Activated naive CD4-positive, alpha-beta T cell (primary cell): ENCODE measurements at places on chromosomes 3 and 15.

DNA sequence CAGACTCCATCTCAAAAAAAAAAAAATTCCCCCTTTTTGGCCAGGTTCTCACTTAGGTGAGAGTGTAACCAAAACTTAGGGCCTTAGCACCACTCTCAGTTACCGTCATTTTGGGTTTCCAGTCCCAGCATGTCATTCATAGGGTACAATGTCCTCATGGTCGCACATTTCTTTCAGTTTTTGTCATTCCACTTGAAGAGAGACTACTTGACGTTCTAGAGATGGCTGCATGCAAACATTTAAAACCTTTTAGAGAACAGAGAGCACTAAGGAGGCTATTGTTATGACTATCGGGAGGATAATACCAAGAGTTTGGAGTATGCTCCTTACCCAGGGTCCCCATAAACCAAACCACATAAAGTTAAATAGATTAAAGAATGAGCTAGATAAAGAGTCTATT is 37.9 kb upstream of the THUMPD3 start:
- DNase-seq, result no peak

DNA sequence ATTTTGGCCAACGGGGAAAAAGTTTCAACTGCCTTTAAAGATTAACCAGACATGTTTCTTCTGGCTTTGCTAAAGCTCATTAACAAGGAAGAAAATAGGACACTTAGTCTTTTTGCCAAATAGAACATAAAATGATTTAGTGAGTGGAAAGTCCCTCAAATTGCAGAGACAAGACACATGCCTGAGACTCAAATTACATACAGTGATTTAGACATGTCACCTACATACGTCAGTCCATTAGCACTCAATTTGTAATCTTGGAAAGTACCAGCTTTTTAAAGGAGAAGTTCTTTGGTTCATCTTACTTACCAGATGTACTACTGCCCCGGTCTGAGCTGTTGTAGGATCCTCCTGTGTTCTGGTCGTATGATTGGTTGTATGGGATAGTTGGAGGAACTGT is 1134.2 kb downstream of the ROBO1 start:
- no peak for DNase-seq

DNA sequence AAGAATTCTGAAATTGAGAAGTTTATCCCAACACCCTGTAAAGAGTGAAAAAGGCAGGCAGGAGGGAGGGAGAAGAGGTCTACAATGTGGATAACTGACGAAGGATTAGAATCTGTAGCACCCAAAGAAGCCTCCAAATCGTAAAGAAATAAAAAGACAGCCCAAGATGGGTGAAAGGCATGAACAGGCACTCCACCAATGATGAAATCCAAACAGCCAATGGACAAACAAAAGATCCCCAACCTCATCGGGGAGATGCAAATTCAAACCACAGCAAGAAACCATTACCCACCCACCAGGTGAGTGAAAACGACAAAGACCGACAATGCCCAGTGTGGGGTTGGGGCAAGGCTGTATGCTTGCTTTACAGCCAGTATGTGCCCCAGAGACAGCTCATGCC is 85.6 kb downstream of the IQSEC1 start:
- DNase-seq, result no peak

- DNase-seq, result no peak
Observed at GRCh38 chr3:143901105-143901504, 52.8 kb upstream of the SLC9A9 start.
